ENCODE measurements at places on chromosomes 6 and 20. TPM values are rescaled to one million over a fixed set of nuclear protein-coding genes. Genes with fewer than 3 reads are reported as not detected.

DNA sequence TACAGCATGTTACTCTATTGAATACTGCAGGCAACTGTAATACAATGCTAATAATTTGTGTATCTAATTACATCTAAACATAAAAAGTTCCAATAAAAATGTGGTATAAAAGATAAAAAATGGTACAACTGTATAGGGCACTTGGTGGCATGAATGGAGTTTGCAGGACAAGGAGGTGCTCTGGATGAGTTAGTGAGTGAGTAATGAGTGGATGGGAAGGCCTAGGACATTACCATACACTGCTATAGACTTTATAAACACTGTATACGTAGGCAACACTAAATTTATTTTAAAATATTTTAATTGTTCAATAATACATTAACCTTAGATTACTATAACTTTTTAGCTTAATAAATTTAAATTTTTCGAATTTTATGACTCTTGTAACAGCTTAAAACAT is 579.6 kb upstream of the MAN1A1 start:
- no peak for DNase-seq

- no peak for DNase-seq
Observed at GRCh38 chr20:24628985-24629384, 159.6 kb downstream of the SYNDIG1 start.

DNA sequence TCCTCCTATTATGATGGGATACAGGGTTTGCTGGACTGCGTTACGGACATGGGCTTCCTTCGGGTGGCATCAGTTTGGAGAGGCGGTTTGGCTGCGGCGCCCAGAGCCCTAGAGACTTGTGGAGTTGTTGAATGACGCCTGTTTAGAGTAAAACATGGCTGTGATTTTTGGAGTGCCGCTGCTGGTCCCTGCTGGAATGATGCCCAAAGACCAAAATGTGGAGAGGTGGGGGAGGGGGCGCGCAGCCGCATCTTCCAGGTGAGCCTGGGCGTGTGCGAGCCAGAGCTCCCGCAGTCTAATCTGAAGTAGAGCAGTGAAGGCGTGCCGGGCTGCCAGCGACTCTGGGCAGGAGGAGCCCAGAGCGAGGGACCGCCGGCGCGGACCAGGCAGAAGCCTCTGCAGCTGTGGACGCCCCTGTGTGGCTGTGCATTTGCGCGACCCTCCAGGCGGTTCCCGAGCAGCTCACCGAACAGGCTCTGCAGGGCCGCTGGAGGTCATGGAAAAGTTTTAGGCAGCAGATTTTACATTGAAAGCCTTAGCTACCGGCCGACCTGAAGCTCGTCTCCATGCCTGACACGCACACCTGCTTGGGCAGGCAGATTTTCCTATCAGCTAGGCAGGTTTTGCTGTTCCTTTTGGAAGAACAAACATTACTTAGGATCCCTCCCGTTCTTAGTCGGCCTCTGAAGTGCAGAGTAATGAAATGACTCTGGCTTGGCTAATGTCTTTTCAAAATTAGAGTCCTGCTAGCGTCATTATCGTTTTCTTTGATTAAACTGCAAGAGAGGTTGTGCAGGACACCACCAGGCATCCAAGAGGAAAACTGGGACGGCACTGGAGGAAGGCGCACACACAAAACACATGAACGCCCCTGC is 298.2 kb downstream of the PHACTR1 start:
- no peak for DNase-seq

- no peak for DNase-seq
Observed at GRCh38 chr6:34593701-34594100, 37.6 kb upstream of the SPDEF start.

DNA sequence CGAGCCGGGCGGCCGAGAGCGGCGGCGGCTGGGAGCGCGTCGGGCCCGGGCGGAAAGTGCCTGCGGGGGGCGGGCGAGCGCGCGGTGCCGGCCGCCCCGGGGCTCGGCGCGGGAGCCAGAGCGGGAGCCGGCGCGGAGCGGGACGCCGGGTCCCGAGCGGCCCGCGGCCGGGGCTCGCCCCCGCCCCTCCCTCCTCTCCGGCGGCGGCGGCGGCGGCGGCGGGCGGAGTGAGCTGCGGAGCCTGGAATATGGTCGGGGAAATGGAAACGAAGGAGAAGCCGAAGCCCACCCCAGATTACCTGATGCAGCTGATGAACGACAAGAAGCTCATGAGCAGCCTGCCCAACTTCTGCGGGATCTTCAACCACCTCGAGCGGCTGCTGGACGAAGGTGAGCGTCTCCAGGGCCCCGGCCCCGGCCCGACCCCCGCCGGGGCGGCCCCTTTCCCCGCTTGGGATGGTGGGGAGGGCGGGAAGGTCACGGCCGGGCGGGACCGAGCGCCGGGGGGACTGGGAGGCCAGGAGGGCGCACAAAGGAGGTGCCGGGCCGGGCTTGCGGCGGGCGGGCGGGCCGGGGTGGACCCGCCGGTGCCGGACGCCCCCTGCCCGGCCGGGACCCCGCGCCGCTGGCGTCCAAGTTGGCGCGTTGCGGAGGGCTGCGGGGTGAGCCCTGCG is 565 bp downstream of the QKI start:
- DNase-seq = no peak

DNA sequence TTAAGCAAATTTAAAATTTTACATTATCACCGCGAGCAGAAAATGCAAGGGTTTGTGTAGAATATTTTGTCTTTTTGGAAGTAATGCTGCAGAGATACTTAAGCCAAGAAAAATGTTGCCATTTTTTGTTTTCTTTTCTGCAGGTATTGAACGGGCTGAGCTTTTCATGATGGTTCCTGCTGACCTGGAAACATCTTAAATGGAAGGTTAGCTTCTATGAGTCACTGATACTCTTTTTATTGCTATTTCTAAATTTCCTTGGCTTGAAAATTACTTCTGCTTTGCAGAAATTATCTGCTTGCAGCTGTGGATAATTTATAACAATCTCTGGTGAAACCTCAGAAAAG is 12.7 kb downstream of the SYTL3 start:
- no peak for DNase-seq

Gene SIRPD
- not detected for total RNA-seq

- DNase-seq = peak; percentile 86
Observed at GRCh38 chr6:154169193-154169847, 130.3 kb downstream of the OPRM1 start.

DNA sequence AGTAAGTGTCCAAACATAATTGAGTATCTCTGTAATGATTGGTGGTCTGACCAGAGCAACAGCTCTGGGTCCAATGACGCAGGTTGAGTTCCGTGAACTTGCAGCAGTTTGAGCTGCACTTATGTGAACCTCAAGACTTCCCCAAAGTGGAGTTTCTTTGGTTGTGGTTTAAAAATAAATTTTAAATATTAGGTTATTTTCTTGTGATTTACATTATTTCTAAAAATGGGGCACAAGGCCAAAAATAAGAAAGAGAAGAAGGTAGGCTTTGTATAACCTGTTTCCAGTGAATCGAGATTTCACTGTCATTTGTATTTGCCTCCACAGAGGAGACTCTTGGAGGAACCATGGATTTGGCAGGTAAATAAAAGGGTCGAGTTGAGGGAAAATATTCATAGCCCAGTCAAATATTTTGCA is 166.4 kb upstream of the ZNF217 start:
- DNase-seq = no peak
